ENCODE measurements at places on chromosomes 11 and 22.

DNA sequence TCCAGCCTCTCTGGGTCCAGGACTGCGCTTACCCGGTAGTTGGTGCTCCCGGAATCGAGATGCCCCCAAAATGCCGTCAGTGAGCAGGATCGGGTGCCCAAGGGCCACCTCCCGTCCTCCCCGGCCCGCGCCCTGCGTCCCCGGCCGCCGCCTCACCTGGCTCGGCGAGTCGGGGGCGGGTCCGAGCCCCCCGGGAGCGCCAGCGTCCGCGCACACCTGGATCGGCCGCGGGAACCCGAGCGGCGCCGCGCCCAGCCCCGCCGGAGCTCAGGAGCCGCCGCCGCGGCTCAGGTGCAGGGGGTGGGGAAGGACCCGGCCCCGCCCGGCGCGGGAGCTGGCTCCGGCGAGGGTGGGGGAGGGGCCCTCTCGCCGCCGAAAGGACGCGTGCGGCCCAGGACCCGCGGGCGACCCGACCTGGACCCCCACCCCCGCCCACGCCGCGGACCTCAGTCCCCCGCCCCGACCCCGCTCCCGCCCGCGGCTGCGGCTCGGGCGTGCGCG, at the start of gene SHANK2:
Gene SHANK2 (minus strand): TSS at position 309 of the 501 bp plus-strand sequence. CDS start 105,251 bp downstream, outside the sequence.
- DNase-seq: no peak

- no peak for DNase-seq
Observed at GRCh38 chr22:46758121-46758520, 4.3 kb upstream of the TBC1D22A start.

GRCh38 chr11:65132988-65133700, 1.2 kb downstream of the SYVN1 start:
- DNase-seq: no peak

- DNase-seq: no peak
Observed at GRCh38 chr11:118633979-118634378, 26.6 kb downstream of the PHLDB1 start.

- no peak for DNase-seq
Observed at GRCh38 chr11:66238786-66239413, 29.5 kb upstream of the RAB1B start.

DNA sequence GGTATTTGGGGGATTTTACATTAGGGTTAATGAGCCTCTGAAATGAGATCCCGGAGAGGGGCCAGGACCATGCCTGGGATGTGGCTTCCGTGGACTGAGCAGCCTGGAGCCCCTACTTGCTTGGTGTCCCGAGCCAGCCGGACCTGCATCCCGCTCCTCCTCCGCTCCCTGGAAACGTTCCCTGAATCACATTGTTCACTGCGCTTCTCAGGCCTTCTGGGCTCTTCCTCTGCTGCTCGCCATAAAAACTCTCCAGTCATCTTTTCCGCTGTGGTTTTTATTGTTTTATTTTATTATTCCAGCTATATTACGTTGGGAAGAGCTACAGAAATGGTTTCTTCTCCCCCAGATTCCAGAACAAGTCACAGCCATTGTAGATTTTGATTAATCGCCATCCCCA, 13.3 kb upstream of the KCNQ1OT1 start:
- no peak for DNase-seq

GRCh38 chr22:30104501-30105156, 24.4 kb downstream of the HORMAD2 start:
- DNase-seq: no peak

GRCh38 chr22:24592851-24593558, at the start of gene LRRC75B:
TSS of gene LRRC75B (minus strand) at chr22:24593073. CDS start at chr22:24593039, 34 bp downstream.
- DNase-seq: no peak

- DNase-seq: no peak
Observed at GRCh38 chr11:1153951-1154493, 3.7 kb upstream of the MUC5AC start.

DNA sequence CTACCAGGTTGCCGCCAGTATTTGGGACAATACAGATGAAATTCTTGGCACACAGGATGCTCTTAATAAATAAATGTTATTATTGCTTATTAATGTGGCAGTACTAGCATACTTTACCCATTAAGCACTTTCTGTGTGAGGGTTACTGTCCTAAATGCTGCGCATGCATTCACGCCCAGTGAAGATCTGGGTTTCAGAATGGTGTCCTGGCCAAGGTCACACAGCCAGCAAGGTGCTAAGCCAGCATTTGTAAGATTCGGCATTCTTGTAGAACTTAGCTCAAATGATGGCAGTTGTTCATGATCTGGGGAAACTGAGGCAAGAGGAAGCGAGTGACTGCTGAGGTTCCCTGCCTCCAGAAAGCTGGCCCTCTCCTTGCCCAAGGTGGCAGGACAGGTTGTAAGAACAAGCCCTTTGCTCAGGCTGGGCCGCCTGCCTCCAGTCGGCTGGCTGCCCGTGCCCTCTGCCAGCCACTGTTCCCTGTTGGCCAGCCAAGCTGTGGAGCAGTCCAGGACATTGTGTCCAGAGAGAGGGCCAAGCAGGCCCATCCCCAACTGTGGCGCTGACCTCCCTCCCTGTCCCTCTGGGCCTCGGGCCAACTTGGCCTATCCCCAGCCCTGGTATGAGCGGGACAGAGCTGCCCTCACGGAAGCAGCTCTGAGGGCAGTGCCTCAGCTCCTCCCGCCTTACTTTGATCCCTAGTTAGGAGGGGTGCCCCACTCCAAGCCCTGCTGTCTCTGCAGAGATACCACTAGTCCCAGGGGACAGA, 28.8 kb downstream of the TOB2 start:
- no peak for DNase-seq

DNA sequence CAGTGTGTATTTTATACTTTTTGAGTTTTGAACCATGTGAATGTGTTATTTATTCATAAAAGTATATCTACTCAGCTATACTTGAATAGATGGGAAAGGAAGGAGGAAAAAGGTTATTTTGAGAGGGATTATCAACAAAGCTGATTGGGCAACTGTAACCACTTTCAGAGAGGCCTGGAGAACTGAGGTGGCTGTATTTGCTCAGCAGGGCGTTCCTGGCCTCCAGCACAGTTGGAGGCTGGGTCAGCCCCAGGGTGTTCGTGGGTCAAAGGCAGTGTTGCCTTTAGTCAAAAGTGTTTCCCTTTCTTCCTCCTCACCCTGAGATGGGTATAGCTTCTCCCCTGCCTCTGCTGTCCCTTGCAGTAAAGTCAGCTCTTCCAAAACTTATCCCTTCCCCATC, 26.7 kb downstream of the ASCC2 start:
- DNase-seq: no peak

- DNase-seq: no peak
Observed at GRCh38 chr11:32333320-32333991, 101.9 kb downstream of the WT1 start.

GRCh38 chr11:80155412-80156017, 714.7 kb upstream of the TENM4 start:
- no peak for DNase-seq

- DNase-seq: no peak
Observed at GRCh38 chr11:116263019-116263418, 509.8 kb downstream of the BUD13 start.

DNA sequence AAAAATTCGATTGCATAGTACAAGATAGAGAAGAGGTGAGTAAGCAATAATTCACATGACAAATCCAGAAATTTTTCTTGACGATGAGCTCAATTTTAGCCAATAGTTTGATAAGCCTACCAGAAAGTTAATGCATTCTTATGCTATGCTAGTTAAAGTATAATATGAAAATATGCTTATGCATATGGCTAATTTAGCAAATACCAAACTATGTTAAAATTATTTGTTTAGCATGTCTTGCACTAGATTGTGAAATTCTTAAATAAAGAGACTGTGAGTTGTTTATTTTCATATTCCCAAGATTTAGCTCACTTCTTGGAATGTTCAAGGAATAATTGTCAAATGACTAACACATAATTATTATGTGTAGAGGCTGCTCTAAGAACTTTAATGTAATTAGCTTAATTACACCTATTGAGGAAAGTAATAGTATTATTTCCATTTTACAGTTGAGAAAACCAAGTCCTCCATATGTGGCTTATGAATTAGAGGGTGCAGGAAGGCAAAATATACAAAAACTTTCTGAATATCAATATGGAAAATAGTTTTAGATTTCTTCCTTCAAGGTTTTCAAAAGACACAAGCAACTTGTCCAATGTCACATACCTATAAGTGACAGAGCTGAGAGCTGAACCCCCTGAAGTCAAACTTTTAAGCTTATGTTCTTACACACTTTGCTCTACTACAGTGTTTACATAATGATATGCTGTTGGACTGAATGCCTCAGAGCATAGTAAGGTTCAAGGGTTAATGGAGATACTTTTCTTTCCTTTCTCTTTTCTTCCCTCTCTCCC, 45.9 kb upstream of the ARHGAP20 start:
- DNase-seq: no peak

DNA sequence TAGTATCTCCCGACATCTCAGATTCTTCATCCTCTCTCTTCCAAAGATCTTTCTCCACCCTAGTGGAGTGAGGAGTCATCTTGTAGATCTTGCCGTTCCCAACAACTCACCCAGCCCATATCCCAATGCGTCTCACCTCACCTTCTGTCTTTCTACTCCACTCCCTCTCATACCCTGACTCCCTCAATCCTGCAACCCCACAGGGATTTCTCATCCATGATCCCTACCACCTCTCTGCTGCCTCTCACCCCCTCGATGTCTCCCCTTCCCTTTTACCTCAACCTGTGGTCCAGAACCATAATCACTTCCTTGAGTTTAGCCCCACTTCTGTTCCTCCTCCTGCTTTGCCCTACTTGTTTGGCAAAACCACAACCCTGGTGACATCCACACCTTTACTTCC, 41.7 kb downstream of the OTOG start:
- DNase-seq: no peak

GRCh38 chr11:103633819-103634590, 402.4 kb upstream of the DDI1 start:
- DNase-seq: no peak

GRCh38 chr11:8826901-8827560, 84.0 kb upstream of the AKIP1 start:
- DNase-seq: no peak

DNA sequence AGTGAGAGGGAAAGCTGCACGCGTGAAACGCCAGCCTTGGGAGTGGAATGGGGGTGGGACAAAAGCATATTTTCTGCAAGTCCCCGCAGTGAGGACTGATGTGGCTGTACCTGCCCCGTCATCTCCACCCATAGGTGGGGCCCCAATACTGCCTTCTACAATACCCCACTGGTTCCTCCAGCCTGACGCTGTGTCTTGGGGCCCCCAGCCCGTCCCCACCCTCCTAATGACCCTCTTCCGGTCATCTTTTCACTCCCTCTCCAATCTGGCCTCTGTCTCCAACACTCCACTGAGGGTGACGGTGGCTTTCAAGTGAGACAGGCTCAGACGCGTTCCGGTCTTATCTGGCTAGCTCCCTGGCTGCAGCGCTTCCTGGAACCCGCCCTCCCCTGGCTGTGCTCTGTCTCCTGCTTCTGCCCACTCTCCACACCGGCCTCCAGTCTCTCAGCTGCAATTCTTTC, 104.2 kb downstream of the MICAL3 start:
- DNase-seq: no peak

GRCh38 chr11:37468344-37468743, 870.3 kb upstream of the RAG2 start:
- DNase-seq: no peak

DNA sequence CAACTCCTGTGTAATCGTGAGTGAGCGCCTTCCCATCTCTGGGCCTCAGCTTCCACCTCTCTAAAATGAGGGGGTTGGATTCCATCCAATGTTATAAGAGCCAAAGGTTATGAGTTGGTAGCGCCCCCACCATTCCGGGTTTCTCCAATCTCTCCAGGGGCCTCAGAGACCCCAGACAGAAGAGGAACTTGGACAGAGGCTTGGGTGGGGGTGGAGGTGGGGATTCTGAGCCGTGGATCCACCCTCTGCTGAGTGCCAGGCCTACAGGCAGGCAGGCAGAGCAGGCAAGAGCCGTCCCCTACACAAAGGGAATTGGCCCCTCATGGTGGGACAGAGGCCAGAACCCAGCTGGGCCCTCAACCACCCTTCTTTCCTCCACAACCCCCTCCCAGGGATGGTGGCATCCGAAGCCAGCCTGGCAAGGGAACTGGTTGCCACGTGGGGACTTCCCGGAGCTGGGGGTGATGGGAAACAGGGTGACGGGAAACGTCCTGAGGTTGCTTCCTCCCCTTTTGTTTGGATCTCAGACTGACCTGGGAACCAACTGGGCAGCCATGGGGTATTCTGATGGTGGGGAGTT, 31.8 kb downstream of the TXN2 start:
- DNase-seq: no peak

DNA sequence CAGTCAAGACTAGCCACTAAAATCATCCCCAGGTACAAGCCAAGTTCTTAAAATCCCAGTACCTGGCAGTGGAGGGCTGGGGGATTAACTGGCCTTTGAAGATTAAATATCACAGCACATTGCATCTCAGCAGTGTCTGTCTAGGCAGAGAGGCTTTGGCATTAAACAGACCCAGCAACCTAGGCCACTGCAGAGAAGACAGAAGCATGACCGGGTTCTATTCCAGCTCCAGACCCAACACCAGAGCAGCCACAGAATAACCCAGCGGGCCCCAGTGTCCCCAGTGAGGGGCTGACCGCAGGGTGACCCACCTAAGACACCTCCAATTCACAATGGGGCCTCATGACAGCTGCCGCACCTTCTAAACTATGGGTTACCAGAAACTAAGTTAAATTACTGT, 88.2 kb downstream of the SHANK2 start:
- no peak for DNase-seq

- no peak for DNase-seq
Observed at GRCh38 chr11:84420271-84420670, 1134.1 kb upstream of the CCDC90B start.

- no peak for DNase-seq
Observed at GRCh38 chr11:5242208-5242607, 7.4 kb downstream of the HBG1 start.

GRCh38 chr11:47980088-47980906, at the start of gene PTPRJ:
TSS of gene PTPRJ (plus strand) at chr11:47980559. CDS start at chr11:47980913, 354 bp downstream.
- DNase-seq: no peak

DNA sequence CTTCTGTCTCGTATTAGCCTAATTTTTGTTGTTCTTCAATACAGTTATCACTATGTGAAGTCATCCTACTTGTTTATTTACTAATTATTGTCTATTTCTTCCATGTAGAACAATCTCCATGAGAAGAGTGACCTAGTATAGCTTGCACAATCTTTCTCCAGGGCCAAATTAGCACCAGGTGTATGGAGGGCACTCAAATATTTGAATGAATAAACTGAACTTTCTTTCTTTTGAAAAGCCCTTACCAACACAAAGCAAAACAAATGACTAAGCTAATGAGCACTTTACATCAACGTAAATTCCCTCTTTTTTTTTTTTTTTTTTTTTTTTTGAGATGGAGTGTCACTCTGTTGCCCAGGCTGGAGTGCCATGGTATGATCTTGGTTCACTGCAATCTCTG, 34.2 kb downstream of the ABTB2 start:
- DNase-seq: no peak

DNA sequence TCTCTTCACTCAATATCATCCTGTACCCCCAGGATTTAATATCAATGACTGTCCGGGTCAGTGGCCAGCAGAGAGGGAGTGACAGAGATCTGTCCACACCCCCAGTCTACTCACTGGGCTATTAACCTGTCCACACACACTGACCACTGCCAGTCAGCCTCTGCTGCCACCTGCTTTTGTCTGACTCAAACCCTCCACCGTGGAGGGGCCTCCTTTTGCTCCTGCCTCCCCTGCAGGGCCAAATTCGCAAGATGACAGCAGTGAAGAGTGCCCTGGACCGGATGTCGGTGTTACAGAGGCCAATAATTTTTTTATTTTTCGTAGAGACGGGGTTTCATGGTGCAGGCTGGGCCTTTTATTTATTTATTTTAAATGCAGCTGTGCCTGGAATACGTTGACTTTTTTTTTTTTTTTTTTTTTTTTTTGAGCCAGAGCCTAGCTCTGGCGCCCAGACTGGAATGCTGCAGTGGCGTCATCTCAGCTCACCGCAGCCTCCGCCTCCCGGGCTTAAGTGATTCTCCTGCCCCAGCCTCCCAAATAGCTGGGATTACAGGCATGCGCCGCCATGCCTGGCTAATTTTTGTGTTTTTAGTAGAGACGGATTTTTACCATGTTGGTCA, 5.1 kb downstream of the PDXP start:
- no peak for DNase-seq
